ENCODE measurements at places on chromosomes 1 and 21.

DNA sequence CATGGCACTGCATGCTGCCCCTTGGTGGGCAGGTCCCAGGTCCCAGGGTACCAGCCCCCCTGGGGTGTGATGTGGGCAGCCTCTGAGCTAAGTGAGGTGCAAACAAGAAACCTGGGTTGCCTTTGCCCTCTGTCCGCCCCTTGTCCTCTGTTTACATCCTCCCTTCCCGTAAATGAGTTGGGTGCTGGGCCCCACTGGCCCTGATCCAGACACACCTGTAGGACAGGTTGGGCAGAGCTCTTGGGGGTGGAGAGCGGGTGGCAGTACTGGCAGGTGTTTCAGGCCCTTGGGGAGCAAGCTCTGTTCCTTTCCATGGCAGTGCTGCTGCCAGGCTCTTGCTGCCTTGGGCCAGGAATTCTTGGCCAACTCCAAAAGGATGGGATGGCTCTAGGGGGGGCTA is 35.8 kb downstream of the ELF3 start:
- DNase-seq, result no peak

DNA sequence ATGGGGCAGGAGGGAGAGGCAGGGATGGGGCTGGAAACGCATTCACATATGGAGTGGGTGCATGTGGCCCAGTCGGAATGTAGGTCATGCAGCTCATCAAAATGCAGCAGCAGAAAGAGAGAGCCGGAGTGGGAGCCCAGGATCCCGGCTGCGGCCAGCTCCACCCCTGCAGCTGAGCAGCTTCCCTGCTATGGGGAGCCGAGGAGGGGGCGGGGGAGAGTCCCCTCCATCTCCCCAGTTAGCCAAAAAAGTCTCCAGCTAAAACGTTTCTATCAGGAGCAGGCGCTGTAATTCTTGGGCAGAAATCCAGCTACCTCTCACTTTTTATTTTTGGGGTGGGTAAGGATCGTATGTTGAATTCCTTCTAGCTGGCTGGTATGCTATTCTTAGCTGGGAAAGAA is 39.7 kb downstream of the MRPL37 start:
- DNase-seq, result peak; percentile 73

GRCh38 chr21:42592156-42592820 is 61.1 kb upstream of the PDE9A start:
- DNase-seq, result no peak

DNA sequence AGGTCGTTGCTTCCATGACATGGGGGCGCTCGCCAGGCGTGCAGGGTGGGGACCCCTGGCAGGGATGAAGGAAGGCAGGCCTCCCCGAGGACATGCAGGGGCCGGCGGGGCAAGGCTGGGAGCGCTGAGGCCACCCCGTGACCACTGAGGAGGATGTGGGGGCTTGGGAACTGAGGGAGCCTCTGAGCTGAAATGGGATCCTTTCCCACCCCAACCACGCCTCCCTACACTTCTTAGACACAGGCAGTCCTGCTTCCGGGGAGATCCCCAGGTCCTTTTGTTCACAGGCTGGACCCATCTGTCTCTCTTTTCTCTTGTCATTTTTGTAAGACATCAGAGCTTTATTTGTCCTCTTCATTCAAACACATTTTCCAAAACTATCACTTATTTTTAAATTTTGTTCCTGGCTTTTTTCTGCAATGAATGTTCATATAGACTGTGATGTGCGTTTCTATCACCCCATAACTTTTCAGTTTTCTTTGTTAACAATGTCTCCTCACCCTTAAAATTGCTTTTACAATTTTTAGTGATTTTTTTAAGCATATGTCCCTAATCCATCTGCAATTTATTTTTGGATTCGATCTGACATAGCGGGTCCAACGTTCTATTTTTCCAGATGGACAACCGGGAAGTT is 156.7 kb upstream of the BACE2 start:
- DNase-seq, result no peak

DNA sequence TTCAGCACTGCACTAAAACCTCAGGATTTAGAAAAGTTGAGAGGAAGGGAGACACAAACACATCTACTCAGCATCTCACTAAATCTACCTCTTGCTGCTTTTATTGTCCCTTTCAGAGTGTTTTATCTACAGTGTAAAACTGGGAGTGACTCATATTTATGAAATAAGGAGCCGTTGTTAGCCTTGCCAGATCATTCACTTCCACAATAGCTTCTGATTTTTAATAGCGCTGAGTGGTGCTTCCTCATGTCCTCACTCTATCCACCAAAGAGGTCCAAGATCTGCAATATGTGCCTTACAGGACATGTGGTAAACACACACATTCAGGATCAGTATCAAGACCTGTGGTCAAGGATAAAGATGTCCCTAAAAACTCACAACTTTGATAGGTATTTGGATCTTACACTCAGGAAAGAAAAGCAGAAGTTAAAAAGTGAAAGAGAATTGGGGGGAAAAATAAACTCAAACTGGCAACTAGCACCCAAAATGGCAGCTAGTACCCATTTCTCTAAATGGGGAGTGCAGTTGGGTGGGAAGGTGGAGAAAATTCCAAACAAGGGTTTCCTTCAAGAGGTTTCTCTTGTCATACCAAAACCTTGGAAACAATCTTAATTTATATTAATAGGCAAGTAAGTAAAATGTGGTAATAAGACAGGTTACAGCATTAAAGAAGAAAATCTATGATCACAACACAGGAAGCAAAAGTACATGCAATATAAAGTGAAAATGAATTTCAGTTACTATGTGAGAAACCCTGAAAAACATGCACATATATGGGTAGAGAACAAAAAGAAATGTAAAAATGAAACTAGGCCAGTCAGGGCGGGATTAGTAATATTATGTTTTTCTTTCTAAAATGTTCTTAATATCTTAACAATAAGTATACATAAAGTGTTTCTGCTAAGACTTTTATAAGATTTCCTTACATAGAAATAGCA is 15.9 kb downstream of the DUSP10 start:
- no peak for DNase-seq

All from head of caudate nucleus (tissue), 42 donors.